Stimulated activated CD8-positive, alpha-beta memory T cell treated with anti-CD3 and anti-CD28 coated beads, Interleukin-7, amount 100 ng/mL, for 1 hour (primary cell): ENCODE measurements at places on chromosomes 1 and 21.

- no peak for DNase-seq
Observed at GRCh38 chr1:22796642-22797041, 86.0 kb downstream of the EPHB2 start.

DNA sequence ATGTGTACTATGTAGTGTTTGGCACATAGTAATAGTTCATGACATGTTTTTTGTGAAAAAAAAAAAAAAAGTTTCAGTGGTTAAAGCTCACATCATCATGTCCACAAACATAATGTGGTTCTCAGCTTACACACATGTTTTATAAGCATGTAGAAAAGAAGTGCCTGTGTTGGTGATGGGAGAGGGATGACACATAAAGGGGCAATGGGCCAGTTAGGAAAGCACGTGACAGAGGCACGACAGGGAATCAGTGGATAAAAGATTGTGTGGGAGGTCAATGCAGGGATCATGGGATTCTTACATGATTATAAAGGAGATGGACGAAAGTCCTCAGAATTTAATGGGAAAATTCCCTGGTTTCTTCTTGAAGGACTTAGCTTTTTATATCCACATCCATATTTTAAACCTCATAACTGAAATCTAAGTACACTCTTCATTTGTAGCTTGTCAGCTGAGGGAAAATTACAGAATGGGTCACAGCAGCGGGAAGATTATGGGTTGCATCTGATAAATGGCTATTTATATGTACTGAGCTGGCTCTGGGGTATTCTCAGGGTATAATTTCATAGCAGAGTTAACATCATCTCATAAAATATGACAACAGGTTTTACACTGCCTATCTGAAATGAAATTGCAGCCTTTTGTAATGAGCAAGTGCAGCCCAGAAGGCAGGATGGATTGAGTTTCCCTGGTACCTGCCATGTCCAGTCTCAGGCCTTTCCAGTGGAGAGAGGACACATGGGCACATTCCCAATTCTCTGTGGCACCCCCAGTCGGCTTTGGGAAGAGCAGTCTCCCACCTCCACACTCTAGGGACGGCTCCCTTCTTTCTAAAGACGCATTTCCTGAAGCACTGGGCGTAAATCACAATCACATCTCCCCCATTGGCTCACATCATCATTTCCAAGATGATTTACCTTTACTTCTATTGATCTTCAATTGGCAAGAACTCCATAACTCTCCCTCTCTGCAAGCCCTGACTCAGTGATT is 42.3 kb upstream of the NHLH2 start:
- DNase-seq, result no peak

DNA sequence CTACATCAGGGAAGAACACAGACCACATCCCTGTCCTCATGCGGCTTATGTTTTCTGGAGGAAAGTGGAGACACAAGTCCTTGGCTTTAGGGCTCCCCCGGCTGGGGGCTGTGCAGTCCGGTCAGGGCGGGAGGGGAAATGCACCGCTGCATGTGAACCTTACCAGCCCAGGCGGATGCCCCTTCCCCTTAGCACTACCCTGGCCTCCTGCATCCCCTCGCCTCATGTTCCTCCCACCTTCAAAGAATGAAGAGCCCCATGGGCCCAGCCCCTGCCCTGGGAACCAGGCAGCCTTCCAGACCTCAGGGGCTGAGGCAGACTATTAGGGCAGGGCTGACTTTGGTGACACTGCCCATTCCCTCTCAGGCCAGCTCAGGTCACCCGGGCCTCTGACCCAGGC is 45.5 kb downstream of the TNNT2 start:
- no peak for DNase-seq

DNA sequence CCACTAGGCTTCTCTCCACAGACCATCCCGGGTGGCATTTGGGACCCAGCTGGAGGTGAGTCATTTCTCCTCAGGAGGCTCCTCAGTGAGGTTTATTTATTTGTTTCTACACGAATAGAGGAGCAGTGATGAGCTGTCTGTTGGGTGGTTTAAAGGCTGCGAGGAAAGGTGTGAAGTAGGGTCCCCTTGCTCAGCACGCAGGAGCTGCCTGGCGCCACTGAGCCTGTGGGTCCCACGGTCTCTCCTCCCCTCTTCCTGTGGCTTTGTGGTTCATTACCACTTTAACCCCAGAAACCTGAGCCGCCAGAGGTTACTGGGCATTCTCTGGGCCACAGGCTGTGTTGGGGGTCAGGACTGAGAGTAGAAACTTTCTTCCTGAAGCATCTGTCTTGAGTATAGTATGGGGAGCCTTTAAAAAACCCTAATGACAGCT is 39.9 kb downstream of the IL6R start:
- no peak for DNase-seq

DNA sequence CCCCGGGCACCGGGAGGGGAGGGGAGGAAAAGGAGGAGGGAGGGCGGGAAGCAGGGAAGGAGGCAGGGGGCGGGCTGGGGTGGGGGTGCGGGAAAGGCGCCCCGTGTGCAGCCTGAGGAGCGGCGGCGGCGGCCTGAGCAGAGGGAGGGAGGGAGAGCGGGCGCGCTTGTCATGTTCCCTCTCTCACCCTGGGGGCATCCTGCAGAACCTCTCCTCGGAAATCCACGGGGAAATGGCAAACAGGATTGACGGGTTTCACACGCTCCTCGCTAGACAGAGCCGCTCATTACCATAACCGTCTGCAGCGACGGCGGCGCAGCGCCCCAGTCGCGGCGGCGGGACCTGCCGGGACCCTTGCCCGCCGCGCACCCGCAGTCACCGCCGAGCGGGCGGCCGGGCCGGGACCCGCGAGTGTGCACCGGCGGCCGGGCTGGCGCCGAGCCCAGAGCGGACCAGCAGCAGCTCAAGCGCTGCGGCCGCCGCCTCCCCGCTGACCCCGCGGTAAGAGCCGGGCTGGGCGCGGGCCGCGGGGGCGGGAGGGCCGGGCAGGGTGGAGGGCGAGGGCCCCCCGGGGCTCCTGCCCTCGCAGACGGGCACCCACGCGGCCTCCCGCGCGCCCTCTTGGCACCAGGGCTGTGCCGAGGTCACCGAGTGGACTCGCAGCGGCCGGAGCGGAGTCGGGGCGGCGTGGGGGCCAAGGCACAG is at the start of gene SERTAD4:
Gene SERTAD4, plus strand, starts transcription at position 286 of the 705 bp plus-strand sequence. CDS start 5,165 bp downstream, outside the sequence.
- no peak for DNase-seq

DNA sequence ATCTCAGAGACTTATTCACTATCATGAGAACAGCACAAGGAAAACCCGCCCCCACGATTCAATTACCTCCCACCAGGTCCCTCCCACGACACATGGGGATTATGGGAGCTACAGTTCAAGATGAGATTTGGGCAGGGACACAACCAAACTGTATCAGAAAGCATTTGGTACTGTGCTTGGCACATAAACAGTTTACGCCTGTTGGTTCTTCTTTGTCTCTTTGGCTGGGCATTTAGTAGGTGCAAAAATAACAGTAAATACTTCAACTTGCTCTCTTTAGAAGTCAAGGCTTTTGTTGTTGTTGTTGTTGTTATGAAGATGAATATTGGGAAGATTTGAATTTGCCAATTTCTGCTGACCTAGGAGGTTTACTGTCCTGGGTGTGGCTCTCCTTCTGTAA is 175.4 kb upstream of the IGSF21 start:
- DNase-seq, result no peak

DNA sequence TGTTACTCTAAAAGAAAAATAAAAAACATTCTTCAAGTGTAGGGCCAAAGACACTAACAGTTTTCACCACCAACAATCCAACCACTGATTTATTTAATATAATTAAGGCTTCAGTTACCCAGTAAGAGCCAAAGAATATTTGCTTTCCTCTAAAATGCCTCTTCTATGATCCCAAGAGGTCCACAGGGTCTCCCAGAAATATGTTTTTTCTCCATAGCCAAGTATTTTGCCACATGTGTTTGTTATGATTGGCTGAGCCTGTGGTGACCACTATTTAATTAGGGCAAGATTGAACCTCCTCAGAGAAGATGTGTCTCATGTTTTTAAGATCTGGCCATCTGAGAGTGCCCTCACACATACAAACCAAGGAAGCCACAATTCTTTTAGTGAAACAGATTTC is 135.9 kb downstream of the TPR start:
- no peak for DNase-seq

DNA sequence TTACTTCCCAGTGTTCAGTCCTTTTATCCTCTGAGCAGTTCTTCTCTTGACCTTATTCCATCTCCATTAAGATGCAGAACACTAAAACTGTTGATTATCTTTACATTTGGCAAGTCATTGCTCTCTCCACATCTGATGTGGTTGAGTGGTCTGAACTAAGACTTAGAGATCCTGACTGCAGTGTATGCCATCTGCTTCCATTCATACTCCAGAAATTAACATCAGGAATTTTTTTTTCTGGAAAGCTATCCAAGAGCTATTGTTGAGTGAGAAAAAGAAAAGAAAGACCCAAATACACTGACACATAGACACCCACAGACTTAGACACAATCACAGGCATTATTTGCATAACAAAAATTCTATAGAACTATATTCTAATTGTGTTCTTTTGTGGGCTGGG is 3.7 kb upstream of the TRIM62 start:
- DNase-seq, result no peak

DNA sequence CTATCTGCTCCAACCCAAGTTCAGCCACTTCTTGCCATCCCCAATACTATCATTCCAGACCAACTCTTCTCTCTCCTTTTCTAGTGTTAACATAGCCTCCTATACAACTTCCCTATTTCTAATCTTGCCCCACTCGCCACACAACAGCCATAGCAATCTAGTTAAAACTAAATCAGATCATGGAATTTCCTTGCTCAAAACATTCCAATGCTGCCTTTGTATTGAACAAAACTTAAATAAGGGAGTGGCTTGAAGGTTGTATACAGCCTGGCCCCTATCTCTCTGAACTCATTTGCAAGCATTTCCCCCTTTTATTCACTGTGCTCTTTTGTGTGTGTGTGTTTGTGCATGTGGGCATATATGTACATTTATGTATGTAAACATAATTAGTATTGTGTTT is 118.1 kb upstream of the SGIP1 start:
- no peak for DNase-seq
